ENCODE measurements at places on chromosomes 1 and 21.
A peak's percentile ranks its signal among the peaks of the same experiment; 100 is the strongest.

GRCh38 chr21:34594566-34595234, 20.2 kb downstream of the RCAN1 start:
- peak; percentile 35 for DNase-seq

DNA sequence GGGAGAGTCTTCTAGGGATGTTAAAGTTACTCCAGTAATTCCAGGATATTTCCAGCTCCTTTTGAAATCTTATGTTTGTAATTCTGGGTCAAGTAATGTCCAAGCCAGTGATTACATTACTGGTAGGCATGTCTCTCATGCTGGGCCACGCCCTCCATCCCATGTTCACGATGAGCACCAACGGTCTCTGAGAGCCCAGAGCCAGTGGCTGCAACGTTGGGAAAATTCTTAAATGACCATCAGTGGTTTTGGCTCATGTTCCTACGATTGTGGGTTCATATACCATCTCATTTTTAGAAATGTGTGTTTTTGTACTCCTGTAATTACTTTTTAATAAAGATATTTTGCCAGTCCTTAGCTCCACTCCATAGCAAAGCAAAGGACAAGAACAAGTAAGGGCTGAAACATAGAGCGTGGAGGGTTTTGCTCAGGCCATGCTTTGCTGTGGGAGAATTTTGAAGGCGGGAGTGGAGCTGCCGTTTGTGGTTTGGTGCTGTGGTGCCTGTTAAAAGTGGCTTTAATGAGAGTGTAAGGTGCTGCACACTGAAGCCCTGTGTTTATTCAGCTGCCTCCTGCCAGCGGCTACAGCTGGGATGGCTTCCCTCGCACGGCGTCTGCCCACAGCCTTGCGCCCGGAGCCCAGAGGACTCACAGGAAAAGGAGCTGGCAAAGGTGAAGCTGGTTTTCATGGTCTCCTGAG, 28.9 kb downstream of the VANGL1 start:
- no peak for DNase-seq

DNA sequence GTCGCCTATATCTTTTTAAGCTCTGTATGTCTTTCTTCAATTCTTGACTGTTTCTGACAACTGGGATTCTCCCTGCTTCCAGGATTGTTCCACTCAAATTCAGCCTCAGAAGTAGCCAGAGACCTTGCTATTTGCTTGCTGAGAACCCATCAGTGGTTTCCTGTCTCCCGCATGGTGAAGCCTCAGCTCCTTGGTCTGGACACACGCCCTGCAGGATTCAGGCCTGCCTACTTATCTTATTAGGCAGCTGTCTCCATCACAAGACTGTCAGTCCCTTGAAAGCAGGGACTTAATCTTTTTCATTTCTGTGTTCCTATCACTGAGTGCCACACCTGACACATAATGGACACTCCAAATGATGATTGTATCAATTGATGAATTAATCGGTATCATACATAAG, 175.3 kb downstream of the PLPP3 start:
- DNase-seq, result no peak

GRCh38 chr1:27552911-27553420, 51.0 kb downstream of the AHDC1 start:
- DNase-seq, result no peak

- DNase-seq, result no peak
Observed at GRCh38 chr1:223703668-223704013, 8.7 kb upstream of the CAPN2 start.

GRCh38 chr1:183735069-183735860, 69.7 kb upstream of the RGL1 start:
- DNase-seq, result no peak

DNA sequence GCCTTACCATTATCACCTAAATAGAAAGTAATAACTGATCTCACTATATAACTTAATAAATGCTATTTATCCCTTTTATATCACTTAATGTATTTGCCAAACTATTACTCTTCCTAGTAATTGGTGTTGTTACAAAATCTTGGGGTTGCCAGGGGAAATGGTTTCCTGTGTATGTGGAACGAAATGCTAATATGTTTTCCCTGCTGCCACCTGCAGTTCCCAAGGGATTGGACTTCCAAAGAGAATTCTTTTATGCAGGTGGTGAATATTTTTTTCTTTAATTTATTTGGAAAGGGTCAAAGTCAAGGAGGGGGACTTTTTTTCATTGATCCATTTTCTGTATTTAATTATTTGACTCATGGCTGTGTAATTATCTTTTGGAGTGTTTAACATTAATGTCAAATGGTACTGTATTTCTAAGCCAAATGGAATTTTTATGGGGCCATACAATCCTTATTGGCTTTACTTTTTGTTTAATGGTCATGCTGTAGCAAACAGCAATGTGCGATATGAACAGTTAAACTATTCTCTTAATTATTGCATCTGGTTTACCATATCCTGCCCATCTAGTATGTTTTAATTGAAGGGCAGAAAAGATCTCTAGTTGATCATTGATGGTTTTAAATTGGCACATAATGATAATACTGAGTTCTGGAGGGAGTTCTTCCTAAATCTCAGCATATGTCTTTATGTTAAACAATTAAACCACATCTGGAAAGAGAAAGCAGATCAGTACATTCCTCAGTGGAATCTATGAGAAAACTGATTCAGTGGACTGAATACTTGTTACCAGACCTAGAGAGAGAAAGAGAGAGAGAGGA, 486.3 kb downstream of the TTLL7 start:
- DNase-seq, result no peak
